ENCODE measurements at places on chromosomes 12 and 14.

GRCh38 chr12:71142016-71142415 lies 15.8 kb downstream of the TSPAN8 start:
- no peak for DNase-seq

GRCh38 chr12:116126610-116127009 lies 150.9 kb downstream of the MED13L start:
- DNase-seq, result no peak

DNA sequence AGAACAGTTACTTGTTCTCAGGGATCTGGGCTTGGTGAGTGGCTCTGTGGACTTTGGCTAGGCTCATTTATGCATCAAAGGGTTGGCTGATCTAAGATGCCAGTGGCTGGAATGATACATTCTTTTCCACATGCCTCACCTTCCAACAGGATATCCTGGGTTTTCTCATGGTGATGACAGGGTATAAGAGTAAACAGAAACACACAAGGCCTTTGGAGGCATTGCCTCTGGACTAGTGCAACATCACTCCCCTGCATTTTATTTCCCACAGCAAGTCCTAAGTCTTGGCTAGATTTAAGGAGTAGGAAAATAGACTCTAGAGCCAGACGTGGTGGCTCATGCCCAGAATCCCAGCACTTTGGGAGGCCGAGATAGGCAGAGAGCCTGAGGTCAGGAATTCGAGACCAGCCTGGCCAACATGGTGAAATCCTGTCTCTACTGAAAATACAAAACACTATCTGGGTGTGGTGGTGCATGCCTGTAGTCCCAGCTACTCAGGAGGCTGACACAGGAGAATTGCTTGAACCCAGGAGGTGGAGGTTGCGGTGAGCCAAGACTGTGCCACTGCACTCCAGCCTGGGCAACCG lies 47.9 kb downstream of the RPH3A start:
- DNase-seq, result no peak

- DNase-seq, result no peak
These were observed 543.7 kb upstream of the TMEM132C start for GRCh38 chr12:127723251-127723650.

GRCh38 chr12:76519538-76519937 lies 40.0 kb downstream of the OSBPL8 start:
- DNase-seq, result no peak

DNA sequence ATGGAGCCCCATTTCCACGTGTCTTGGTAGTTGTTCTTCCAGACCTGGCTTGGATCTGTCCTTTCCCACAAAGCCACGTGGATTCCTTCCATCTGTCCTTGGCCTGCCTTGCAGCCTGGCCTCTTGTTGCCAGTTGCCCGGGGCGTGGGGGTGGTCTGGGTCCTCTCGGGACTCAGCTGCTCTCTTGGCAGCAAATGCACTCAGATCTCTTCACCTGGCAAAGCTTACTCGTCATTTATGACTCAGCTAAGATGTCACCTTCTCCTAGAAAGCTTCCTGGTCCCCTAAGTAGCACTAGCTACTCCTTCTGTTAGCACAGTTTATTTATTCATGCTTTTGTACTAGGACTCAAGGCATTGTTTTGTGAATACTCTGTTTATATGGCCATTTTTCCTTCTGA lies 13.6 kb downstream of the PLEKHG3 start:
- DNase-seq, result no peak

GRCh38 chr14:96634896-96635295 lies 132.7 kb downstream of the PAPOLA start:
- DNase-seq, result no peak

- DNase-seq, result no peak
These were observed 657.8 kb downstream of the GALC start for GRCh38 chr14:87334997-87335685.

GRCh38 chr12:45232146-45232755 lies 16.4 kb downstream of the ANO6 start:
- DNase-seq, result no peak

GRCh38 chr14:80624581-80624980 lies 317.0 kb downstream of the CEP128 start:
- DNase-seq, result no peak

DNA sequence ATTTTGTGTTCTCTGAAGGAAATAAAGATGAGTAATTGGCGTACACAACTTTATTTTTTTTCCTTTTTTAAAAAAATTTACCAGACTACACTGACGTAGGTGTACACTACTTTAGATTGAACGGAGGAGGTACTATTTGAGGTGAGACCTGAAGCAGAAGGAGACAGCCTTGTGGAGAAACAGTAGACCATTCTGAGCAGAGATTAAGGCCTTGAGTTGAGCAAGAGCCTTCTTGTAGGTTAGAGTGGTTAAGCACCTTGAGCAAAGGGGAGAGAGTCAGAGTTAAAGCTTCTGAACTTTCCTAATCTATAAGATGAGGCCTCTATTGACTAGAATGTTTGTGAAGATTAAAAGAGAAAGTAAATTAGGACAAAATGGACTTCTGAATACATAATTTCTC lies 2.5 kb downstream of the LEMD3 start:
- DNase-seq, result peak; percentile 63

GRCh38 chr12:124993626-124994436 lies at the start of gene BRI3BP:
Gene BRI3BP, plus strand, starts transcription at chr12:124993645. Its CDS starts 146 bp downstream, at chr12:124993791.
- no peak for DNase-seq

DNA sequence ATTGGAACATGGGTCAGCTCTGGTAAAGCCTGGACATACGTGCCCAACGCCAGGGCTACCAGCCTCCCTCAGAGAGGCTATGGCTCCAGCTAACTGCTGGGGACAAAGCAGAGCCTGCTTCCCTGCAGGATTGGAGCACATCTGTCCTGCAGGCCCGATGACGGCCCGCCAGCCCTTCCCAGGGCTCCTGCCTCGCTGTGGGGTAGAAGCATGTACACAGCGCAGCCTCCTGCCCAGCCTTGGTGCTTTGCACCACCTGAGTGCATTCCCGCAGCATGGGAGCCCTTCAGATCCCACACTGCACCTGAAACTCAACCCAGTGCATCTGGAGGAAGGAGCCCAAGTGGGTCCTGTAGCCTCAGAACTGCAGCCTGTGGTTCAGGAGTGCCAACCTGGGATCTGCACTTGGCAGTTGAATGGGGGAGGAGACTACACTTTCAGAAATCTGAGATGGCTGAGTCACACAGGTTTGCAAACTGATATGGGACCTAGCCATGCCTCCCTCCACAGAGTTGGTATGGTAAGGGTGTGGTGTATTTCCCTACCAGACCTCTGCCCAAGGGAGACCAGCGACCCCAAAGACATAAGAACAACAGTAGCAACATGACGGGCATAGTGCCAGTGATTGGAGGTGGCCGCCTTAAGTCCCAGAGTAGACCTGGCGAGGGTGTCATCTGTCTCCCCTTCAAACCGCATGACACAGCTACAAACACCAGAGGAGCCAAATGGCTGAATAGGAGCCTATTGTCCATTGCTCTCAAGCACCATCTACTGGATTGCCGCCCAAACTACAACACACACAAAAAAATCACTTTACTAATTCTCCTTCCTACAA lies 273.9 kb upstream of the MIS18BP1 start:
- DNase-seq, result no peak

GRCh38 chr12:98869886-98870503 lies 224.9 kb downstream of the APAF1 start:
- no peak for DNase-seq

- peak; percentile 4 for DNase-seq
These were observed 817 bp upstream of the IPO8 start for GRCh38 chr12:30696486-30696885.

- no peak for DNase-seq
These were observed 2.2 kb upstream of the TSFM start for GRCh38 chr12:57780284-57780897.

DNA sequence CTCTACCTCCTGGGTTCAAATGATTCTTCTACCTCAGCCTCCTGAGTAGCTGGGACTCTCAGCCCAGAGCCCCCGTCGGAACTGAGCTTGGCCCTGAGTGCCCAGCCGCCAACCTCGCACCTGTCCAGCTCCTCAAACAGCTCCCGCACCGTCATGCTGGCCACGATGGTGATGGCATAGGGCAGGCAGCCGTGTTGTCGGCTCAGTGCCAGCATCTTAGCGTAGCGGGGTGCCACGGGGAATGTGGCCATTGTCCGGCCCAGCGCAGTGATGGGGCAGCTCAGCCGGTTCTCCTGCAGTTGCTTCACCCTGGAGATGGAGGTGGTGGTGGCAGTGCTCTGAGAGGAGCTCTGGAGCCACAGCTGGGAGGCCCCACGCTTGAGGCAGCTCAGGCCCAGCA lies 32.4 kb downstream of the DHX37 start:
- no peak for DNase-seq

GRCh38 chr14:76227450-76228050 lies 75.8 kb downstream of the GPATCH2L start:
- no peak for DNase-seq

- DNase-seq, result no peak
These were observed 39.5 kb downstream of the PPM1H start for GRCh38 chr12:62895351-62895877.

GRCh38 chr12:79057540-79057939 lies 193.0 kb downstream of the SYT1 start:
- DNase-seq, result no peak
